ENCODE measurements at places on chromosomes 12 and 14. TPM values are rescaled to one million over a fixed set of nuclear protein-coding genes. Genes with fewer than 3 reads are reported as not detected.
A peak's percentile ranks its signal among the peaks of the same experiment; 100 is the strongest.

Gene TPPP2
- polyA plus RNA-seq, result not detected

Gene GPX2
- polyA plus RNA-seq, result 0.78 TPM

Gene OR6C2
- not detected for polyA plus RNA-seq

Gene TBX5
- polyA plus RNA-seq, result not detected

- no peak for DNase-seq
These were observed 604 bp downstream of the EEA1 start for GRCh38 chr12:92928421-92928961.

DNA sequence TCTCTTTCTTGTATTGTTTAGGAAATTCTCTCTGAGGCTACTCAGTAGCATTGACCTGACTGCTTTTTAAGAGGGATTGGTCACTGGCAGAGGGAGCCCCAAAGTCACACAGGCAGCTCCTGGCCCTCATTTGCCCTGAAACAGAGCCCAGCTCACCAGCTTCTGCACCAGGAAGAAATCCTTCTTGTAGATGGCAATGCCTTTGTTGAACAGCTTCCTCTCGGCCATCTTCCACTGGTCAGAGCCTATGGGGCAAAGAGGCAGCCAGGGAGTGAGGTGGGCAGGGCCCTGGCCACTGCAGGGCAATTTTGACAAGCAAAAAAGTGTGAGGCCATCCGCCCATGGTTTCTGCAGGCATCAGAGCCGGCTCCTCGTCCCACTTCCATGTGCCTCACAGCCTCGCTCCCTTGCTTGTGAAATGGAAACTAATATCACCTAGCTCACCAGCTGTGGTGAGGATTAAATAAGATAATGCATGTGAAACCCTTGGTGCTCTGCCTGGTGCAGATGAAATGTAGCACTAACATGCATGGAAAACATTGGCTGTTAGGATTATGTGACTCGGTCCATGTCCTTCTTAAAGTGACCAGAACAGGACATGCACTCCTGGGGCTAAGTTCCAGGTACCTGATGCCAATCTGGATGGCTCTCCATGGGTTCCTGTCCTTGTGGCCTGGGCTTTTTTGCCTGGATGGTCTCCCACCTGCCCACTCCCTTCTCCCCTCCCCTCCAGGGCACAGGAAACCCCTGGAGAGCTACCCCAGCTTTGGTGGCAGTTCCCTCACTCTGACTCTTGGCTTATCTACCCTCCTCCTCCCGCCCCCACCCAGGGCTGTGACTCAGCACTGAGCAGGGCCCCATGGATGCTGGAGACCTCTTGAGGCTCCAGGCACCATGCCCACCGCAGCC lies 11.2 kb upstream of the PNMA1 start:
- DNase-seq, result no peak

DNA sequence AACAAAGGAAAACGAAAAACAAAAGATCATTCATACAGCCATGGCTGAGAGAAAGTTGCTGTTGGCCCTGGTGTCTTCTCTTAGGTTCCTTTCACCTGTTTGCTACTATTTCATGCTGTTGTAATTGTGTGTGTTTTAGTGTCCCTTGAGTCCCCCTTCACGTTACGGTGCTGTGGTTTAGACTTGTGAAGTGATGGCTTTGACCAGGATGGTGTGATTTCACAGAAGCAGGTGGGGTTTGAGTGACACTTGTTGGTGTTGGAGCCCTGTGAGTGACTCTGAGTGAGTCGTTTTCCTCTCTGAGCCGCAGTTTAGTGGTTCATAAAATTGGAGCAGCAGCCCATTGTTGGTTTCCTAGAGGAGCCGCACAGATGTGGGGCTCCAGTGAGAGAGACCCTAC lies 635.4 kb downstream of the VRK1 start:
- DNase-seq, result no peak

DNA sequence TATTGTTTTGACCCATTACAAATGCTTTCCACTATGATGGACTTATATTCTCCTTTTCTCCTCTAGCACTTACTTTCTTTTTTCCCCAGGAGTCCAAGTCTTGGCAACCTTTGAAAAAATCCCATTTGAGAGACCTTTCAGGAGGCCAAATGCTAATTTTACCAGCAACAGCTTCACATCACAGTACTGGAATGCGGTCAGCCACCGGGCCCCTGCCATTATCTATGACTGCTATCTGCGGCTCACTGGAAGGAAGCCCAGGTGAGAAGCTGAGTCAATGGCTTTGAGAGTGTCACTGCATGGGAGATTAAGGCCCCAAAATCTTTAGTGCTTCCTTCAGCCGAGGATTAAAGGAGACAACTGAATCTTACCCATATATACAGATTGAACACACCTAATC lies 64.2 kb downstream of the ERGIC2 start:
- peak; percentile 52 for DNase-seq

DNA sequence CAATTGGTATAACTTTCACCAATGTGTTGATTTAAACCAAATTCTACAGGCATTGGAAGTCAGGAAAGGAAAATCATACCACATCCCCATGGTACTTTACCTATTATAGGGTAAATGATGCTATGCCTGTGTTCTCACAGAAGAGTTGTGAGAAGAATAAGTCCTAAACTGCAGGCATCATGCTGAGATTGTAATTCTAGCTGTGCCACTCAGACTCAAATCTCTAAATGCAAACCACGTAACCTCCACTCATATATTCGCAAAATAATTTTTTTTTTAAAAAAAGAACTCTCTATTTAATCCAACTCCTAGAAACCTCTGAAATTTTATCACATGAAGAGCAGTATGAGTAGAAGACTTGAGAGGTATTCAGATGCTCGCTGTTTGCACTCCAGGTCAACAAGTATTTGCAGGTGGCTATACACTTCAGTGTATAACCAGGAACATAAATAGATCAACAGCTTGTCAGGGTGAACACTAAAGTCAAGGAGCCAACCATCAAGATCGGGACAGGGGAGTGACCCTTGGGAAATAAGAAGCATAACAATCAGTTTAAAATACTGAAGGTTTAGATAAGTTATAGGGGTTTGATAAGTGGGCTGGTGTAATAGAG lies 110.1 kb downstream of the SLC25A21 start:
- DNase-seq, result no peak

DNA sequence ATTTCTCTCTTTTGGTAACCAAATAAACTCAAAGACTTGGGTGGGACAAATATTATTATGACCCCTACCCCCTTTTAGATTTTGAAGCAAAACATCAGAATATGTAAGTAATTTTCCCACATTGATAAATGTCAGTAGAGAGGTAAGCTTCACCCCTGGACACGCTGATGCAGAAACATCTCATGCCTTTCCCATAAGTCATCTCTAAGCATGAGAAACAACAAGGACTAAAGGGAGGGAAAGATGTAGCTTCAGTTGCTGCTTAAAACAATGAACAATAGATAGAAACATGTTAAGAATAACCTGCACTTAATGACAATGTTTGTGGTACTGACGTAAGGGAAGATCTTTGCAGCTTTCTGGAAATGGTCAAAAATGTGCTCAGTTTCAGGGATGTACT lies 56.3 kb upstream of the SLC8A3 start:
- no peak for DNase-seq

DNA sequence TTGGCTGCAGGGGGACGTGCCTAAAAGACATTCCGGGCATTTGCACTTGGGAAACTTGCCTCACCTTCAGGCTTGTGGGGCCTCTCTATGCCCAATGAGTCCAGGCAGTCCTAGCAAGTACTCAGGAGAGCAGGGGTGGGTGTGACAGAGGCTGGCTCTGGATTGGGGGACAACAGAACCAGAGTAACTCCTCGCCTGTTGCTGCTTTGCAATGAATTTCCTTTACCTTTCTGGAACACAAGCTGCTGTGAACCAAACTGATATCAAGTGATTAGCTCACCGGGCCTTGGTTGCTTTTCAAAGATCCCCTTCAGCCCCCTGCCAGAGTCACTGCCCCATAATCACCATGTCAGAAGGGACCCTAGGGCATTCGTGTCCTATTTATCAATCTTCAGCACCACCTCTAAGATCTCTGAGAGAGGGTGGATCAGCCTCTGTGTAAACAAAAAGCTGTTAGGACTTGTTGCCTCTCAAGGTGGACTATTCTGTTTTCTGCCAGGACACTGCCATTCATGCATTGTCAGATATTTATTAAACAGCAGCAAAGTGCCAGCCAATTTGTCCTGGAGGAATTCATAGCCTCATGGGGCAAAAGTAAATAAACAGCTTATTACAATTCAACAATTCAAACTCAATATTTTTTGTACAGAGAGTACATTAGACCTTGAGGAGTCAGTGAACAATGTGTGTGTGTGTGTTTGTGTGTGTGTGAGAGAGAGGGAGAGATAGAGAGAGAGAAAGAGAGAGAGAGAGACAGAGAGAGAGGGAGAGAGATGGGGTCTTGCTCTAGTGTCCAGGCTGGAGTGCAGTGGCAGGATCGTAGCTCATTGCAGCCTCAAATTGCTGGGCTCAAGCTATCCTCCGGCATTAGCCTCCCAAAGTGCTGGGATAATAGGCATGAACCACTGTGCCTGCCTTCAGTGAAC lies 11.3 kb downstream of the NFATC4 start:
- DNase-seq, result no peak

DNA sequence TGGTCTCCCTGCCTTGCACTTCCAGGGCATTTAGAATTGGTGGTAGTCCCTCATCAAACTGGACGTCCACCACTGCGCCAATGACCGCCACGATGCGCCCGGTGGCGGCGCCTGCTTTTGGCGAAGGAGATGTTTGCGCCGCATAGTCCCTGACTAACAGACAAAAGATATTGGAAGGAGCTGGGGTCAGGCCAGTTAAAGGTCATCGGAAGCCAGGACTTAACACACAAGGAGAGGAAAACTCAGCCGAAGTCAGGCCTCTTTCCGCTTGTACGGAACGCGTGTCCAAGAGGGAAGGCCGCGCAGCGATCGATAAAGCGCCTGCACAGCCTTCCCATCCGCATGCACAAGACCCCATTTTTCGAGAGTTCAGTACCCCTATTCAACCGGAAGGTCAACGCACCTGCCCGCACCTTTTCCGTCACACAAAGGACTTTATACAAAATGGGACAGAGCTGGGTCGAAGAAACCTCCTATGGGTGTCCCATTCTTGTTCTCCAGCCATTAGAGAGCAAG lies 525 bp downstream of the ATP5F1B start:
- DNase-seq, result peak; percentile 42

DNA sequence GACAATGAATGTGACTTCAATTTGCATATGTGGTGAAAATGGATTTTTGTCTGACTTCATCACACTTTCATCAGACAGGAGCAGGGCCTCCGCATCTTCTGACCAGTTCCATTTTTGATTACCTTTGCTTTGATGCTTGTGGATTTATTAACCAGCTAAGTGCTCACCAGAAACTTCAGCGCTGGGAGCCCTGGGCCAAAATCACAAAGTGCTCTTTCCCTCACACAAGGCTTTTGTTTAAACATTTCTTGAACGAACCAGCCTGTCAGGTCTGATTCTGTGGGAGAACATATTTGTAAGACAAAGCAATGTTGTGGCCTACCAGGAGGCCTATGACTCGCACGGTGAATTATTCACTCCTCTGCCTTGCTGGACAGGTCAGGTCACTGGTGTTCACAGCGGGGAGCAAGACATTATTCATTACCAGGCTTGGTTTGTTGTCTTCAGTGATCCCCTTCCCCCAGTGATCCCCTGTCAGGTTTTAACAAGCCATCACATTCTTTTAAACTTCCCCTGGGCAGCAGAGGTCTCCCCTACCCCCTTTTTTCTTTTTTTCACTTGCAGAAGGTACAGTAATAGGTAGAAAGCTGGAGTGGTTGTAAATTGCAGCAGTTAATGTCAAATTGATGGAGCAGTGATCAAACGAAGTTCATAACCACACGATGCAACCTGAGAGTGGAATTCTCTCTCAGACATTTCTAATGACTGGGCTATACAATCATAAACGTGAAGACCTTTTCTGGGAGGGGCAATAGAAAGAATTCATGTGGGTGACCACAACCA lies 167.5 kb upstream of the PRICKLE1 start:
- peak; percentile 92 for DNase-seq
